Cerebellar nuclear complex (tissue), 1 donor: ENCODE measurements at places on chromosomes 7 and 10.

GRCh38 chr10:82815680-82816079 lies 940.7 kb downstream of the NRG3 start:
- DNase-seq: no peak

DNA sequence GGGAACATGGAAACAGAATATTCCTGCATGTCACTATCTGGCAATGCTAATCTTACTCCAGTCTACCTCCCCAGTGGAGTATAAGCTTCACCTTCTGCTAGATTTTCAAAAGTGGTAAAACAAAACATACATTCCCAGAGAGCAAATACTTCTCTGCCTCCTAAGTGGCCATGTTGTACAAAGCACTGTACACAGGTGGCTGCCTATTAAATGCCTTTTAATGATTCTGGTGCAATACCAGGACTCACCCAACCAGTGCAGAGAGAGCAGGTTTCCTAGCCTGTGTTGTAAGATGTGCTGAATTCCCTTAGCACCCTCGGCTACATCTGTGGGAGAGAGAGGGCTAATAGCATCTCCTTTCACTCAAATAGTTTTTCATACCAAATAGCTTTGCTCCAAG lies 684.3 kb upstream of the NRP1 start:
- no peak for DNase-seq

GRCh38 chr7:18703685-18704084 lies 208.1 kb downstream of the HDAC9 start:
- no peak for DNase-seq

- DNase-seq: no peak
These were observed 14.8 kb upstream of the CFAP46 start for GRCh38 chr10:132957131-132957530.

- no peak for DNase-seq
These were observed 27.2 kb upstream of the PLEKHA1 start for GRCh38 chr10:122347170-122347841.

DNA sequence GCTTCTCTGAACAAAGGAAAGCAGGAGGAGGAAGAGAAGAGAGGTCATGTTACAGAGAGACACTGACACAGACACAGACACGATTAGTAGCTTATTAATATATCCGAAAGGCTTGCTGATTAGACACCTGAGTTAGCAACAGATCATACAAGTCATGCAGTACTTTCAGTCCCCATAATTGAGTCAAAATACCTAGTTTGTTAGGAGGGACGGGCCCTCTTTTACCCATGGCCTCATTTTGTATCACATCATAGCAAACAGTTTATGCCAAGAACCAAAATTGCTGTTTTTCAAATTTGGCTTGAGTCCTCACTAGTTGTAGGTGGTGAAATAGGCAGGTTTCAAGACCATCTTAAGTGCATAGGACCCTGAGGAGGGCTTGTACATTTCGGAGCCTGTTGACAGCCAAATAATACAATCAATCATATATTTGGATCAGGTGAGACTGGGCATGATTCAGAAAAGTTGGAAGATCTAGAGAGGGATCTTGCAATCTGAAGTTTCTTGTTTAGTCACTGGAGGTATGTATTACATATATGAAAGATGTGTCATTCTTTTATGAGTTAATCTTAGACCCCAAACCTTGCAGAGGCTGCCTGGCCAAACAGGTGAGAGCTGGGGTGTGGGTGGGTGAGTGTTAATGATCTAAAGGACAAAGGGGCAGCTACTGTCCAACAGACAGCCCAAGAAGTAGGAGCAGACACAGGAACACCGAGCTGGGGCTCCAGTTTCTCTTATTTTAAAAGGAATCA lies 65.4 kb downstream of the PRPF18 start:
- DNase-seq: no peak
